Activated CD4-positive, alpha-beta T cell treated with anti-CD3 and anti-CD28 coated beads, Interleukin-2, amount 50 U/mL, for 4 hours (primary cell): ENCODE measurements at places on chromosomes 3 and 15.

- DNase-seq: no peak
These were observed 393.9 kb upstream of the CFAP20DC start for GRCh38 chr3:59443618-59444293.

DNA sequence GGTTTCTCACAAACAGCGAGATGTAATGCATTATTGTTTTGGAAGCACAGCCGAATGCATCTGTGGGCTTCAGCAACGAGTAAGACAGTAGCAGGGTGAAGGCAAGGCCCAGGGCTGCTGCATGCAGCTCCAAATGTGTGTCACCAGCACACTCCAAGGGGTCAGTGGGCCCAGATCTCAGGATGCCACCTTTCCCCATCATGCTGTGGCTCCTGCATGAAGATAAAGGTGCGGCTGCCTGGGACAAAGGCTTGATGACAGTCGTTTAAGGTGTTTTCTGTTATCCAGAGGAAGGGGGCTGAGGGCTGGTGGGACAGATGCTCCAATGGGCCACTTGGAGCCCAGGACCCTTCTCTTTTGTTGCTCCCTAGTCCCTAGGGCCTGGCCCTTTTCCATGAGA lies 13.2 kb downstream of the C3orf22 start:
- DNase-seq: no peak

DNA sequence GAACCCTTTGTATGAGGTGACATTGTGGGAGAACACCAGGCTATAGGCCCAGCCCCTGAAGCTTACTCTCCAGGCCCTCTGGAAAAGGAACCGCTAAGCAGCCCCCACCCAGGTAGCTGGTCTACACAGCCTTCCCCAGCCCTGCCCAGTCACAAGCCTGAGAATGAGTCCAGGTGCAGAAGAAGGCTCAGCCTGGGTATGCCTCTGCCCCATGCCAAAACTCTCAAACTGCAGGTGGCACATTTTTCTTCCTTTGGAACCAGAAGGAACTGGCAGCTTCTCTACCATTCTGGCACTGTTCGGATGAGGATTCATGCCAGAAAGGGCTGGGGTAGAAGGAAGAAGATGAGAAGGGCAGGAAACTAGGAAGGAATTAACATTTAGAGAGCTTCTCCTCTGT lies 23.7 kb upstream of the TBC1D21 start:
- no peak for DNase-seq

DNA sequence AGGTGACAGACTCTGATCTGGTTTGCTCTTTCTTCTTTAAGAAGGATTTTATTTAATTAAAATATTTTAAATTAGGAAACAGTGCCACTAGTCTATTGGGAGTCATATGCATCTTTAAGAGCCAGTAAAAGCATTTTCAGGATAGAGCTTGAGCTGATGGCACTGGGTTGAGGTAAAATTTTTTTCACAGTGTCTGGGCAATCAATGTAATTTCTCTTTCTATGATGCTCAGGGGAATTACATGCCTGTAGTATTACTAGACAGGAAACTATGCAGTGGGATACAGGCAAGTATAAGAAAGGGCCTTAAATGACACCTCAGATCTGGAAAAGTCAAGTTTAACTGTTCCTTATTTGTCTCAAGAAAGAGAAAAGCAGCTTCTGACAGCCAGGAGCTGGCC lies 76.4 kb downstream of the GAP43 start:
- DNase-seq: no peak

DNA sequence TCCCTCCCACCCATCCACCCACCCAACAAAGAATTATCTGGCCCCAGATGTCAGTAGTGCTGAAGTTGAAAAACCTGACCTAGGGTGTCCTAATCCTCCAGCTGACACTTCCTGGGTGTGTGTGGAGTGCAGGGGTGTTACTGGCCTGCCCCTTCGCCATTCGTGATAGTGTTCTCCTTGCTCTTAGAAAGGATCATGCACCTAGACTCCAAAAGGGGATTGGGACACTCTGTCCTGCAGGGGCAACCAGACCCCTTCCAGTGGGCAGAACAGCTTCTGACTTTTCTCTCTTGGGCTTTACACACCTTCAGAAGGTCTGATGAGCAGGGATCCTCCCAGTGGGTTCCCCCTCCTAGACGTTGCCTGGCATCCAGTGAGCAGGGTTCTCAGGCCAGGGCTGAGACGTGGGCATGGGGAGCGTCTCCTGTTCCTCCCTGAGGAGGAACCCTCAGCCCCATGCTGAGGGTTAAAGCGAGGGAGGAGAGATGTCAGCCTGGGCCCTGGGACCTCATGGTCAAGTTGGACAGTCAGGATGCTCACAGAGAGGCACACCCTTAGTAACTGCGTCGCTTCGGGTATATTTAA lies 75.0 kb downstream of the AAGAB start:
- no peak for DNase-seq

GRCh38 chr3:8845641-8846040 lies 76.2 kb upstream of the OXTR start:
- DNase-seq: no peak

- DNase-seq: no peak
These were observed 1.2 kb downstream of the MEX3B start for GRCh38 chr15:82044373-82045178.

DNA sequence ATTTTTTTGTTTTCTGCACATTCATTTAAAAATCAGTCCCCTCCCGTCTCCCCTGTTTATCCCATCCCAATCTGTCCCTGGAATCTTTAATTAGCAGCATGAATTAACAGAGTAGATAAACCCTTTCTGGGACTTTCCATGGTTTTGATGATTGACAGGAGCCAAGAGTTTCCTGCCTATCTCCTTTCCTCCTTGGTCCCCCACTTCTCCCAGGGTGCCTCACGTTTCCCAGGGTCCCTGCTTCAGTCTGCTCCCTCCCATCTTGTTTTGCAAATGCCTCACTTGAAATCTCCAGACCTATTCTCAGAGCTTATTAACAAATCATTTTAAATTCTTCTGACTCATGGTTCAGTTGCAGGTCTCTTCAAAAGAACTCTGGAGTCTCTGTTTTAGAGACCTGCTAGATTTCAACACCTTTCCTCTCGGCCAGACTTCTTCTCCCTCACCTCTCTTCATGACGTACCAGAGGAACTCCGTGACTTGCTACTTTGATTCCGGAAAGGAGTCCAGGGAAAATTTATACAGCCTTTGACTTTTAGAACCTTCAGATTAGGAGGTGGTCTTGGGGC lies 238.5 kb downstream of the ITPR1 start:
- DNase-seq: no peak
